NCI-H460 (cell line): ENCODE measurements at places on chromosomes 7 and 10. TPM values are rescaled to one million over a fixed set of nuclear protein-coding genes. Genes with fewer than 3 reads are reported as not detected.

DNA sequence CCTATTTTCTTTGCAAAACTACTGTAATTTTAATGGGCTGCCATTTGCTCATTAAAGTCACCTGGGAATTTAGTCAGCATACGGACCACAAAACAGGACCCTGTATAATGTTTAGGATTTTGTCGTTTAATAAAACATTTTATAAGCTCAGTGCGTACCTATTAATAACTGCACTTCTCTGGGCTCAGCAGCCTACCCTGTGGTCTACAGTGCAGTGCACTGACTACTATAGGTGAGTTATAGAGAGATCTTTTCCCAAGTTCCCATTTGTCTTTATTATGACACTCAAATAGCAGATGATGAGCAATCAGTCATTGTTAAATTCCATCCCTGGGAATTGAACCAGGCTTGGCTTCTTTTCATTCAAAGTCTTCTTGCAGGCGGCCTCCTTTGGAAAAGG lies 433.4 kb upstream of the NFE2L3 start:
- DNase-seq = no peak

DNA sequence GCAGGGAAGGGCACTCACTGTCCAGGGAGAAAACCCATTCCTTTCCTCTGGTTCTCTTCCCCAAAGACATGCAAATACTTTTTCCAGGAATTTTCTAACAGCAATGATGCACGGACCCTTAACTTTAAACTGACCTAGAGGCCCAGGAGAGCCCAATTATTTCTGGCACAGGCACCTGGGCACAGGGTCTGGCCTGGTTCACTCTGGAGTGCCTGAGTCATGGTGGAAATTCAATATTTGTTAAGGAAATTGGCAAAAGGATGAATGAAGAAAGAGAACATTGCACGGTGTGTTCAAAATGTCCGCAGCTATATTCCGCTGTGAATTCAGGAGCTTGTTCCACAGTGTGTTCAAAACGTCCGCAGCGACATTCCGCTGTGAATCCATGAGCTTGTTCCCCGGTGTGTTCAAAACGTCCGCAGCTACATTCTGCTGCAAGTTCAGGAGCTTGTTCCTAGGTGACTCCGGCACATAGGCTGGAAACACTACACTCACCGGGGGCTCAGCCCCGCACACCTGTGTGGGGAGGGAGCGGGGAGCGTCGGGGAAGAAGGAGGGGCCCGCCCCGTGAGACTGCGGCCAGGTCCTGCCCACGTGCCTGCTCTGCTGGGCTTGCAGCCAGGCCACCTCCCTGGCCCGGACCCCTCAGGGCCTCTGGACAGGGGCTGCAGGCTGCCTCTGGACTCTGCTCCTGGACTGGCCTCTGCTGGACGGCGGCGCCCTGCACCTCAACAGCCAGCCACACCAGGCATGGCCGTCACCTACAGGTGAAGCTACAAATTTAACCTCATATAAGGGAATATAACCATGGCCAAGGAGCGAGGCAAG lies 72.0 kb upstream of the FAM20C start:
- no peak for DNase-seq

The C10orf143 gene
- total RNA-seq = 0.27 TPM in 1 of 2 replicates, not detected in the other

The THAP5 gene
- 37.9 and 43.7 TPM in 2 replicates for total RNA-seq

GRCh38 chr7:101624246-101625001 lies 4.7 kb downstream of the MYL10 start:
- no peak for DNase-seq

The AKR1D1 gene
- not detected in 2 replicates for total RNA-seq

The STEAP2 gene
- 2.1 and 2.2 TPM in 2 replicates for total RNA-seq

The EN2 gene
- total RNA-seq = 0.75 and 0.84 TPM in 2 replicates

DNA sequence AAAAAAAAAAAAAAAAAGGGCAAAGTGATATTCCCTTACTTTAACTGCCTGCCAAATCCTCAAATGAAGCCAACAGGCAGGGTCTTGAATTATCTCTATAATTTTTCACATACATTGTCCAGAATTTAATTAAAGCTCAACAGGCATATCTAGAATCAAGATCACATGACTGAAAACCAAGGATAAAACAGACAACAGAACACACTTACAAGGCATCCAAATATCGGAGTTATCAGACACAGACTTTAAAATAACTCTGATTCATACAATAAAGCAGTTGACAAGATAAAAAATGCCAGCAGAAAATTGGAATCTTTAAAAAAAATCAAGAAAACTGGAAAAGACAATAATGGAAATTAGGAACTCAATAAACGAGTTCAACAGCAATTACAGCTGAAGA lies 10.7 kb downstream of the CYTH3 start:
- DNase-seq = no peak

DNA sequence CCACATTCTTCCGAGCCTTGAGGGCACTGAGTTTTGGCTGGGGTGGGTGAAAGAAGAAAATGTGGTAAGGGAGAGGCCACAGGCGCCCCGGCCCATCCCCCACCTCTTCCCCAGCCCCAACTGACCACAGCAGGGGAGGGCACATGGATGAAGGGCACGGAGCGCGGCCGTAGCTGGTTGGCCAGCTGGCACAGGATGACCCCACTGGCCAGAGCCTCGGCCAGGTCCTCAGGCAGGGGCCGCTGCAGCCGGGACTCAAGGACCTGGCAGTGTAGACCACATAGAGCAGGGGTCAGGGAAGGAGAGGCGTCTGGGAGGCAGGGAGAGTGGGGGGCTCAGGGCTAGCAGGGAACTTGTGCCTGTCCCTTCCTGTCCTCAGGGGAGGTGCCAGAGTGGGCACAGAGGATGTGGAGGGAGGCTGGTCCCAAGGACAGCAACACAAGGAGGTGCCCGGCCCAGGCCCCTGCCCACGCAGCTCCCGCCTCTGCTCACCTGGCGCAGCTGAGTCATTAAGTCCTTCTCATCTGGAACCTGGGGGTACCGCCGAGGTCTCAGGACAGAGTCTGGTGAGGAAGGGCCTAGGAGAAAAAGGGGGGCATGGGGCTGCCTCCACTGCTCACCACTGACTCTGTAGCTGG lies 2.2 kb upstream of the SAP25 start:
- no peak for DNase-seq

DNA sequence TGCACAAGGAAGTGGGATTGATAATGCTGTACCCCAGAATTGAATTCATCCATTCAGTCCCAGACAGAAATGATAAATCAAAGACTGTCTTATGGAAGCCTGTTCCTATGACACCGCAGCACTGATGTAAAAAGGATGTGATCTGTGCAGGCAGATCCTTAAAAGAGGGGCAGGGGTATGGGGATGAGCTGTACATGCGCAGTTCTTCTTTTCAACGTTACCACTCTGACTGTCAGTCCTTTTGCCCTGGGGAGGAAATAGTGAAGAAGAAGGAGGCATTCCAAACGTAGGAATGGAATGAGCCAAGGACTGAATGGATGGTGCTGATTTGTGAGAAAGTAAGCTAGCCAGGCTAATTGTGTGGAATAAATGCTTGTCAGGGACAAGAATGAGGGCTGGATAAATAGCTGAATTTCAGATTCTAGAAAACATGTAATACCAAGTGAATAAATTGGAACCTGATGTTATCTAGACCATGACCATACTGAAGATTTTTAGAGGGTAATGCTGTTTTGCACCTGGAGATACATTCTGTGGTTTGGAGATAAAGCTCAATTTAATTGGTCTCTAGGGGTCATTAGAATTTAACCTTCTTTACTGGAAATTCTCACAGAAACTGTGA lies 509.3 kb downstream of the SORCS3 start:
- no peak for DNase-seq

GRCh38 chr10:48800007-48800675 lies 115.5 kb downstream of the WDFY4 start:
- DNase-seq = no peak

DNA sequence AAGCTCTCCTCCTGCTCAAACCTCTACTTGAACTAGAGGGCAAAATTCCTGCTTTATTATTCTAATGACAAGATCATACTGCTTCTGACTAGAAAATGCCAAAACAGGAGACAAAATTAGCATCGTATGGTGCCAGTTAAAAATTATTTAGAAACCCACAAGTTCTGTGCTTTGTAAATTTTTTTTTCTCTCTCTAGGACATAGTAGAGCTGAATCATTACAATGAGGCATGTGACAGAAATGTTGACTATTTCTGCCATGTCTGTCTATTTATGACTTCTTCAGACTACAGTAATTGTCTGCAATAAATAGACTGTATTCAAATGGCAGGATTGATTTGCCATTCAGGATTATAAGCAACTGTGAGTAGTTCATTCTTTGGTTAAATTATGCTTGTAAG lies 335.8 kb downstream of the PRPF18 start:
- DNase-seq = no peak

The SLC16A9 gene
- total RNA-seq = 5.0 and 5.7 TPM in 2 replicates

The PLEKHS1 gene
- not detected in 2 replicates for total RNA-seq

DNA sequence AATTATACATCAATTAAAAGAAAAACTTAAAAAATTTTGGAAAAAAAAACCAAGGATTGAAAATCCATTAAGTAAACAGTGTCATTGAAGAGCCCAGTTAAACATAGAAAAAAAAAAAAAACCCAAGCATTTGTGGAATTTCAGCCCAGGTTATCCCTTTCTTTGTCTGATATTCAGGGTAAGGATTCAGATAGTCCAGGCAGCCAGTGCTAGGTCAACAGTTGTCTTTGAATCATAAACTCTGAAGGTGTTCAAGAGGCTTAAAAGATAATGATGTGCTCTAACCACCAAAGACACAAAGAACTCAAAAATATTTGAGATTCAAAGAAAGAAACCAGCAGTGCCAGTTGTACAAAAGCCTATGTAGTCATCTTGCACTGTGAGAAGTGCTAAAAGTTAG lies 270.3 kb upstream of the DKK1 start:
- DNase-seq = no peak

The PGAM2 gene
- total RNA-seq = not detected in 2 replicates

GRCh38 chr10:1297566-1298301 lies 241.5 kb downstream of the WDR37 start:
- DNase-seq = no peak

GRCh38 chr7:120703585-120704240 lies 154.2 kb downstream of the TSPAN12 start:
- DNase-seq = no peak

The MSMB gene
- total RNA-seq = not detected in 2 replicates

The NPFFR1 gene
- not detected in 2 replicates for total RNA-seq

DNA sequence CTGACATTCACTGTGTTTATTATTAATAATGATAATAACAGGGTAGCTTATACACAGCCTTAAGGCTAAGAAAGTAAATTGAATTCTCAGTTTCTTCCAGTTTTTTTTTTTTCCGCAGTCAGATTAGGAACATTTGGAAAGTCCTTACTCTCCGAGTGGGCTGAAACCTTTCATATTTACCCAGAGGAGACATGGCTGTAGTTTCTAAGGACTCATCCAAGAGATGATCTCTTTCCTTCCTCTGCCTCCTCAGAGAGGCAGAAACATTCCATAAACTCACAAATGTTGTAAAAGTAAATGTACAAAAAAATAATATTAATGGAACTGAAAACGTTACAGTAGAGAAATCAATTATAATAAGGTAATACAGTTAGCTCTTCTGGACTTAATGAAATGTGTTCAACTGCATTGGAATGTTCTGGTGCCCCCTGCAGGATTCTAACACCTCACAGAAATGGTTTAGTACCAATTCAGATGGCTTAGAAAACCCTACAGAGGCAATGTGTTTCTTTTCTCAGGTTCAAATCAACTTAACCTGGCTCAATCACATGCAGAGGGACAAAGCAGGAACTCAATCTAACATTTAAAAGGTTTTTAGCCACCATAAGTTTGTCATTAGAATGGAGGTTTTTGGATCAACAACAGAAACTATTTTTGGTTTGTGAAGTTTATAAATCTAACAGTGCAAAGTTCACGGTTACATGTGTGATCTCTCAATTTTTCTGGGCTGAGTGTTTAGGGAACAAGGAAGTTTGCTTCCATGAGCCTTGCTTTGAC lies 71.7 kb downstream of the ICA1 start:
- DNase-seq = peak; percentile 55

- DNase-seq = no peak
These were observed 5.1 kb upstream of the TACC2 start for GRCh38 chr10:121983852-121984251.

The TNKS2 gene
- total RNA-seq = 27.4 and 33.8 TPM in 2 replicates

The SORBS1 gene
- total RNA-seq = 0.27 and 0.43 TPM in 2 replicates

GRCh38 chr7:22356701-22357310 lies at the start of gene RAPGEF5:
Gene RAPGEF5, minus strand, starts transcription at chr7:22357154. Its CDS starts 94 bp downstream, at chr7:22357060.
- DNase-seq = no peak

- no peak for DNase-seq
These were observed 426.0 kb downstream of the RPS24 start for GRCh38 chr10:78459639-78460037.

The MRPL43 gene
- total RNA-seq = 72.4 and 78.9 TPM in 2 replicates

DNA sequence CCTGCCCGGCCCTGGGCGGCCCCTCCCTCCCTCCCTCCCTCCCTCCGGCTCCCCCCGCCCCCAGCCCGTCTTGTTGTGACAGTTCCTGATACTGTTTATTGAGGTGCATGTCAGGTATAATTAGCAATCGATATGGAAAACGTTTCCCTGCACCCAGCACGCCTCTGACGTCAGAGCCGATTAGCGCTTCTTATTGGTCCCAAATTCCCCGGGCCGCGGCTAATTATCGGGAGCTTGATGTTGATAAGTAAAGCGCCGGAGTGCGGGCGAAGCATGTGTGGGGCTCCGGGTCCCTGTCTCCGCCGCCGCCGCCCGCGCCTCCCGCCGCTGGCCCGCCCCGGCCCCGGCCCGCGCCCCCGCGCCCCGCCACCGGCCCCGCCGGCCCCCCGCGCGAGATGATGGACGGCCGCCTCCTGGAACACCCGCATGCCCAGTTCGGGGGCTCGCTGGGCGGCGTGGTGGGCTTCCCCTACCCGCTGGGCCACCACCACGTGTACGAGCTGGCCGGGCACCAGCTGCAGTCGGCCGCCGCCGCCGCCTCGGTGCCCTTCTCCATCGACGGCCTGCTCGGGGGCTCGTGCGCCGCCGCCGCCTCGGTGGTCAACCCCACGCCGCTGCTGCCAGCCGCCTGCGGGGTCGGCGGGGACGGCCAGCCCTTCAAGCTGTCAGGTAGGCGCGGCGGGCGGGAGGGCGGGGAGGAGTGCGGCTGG lies at the start of gene UNCX:
Gene UNCX, plus strand, starts transcription at position 250 of the 710 bp plus-strand sequence. Its CDS starts 146 bp downstream, at position 396.
- DNase-seq = no peak

DNA sequence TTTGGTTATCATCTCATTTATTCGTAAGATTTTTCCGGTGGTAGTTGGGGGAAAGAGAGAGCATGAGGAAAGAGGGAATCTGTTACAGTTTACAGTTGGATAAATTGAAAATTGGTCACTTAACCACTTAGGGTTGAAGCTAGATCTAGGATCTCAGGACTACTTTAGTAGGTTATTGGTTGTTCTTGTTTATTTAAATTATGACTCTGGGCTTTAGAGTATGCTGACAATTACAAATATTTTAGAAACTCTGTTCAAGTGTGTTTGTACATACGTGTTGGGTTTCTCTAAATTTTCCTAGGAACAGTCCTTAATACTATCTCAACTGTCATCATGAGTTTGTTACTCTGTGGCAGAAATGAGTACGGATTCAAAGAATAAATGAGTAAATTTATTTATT lies 48.6 kb upstream of the STRIP2 start:
- DNase-seq = no peak

The KNDC1 gene
- total RNA-seq = 0.09 and 1.1 TPM in 2 replicates

- DNase-seq = no peak
These were observed 46.3 kb upstream of the FZD9 start for GRCh38 chr7:73387221-73387828.

GRCh38 chr10:99394761-99395386 lies 35.5 kb downstream of the GOT1 start:
- DNase-seq = no peak

GRCh38 chr7:121516821-121517220 lies 120.7 kb upstream of the FAM3C start:
- DNase-seq = no peak
